Spleen (tissue), 13 donors: ENCODE measurements at places on chromosomes 1 and 21. TPM values are rescaled to one million over a fixed set of nuclear protein-coding genes. Genes with fewer than 3 reads are reported as not detected.

GRCh38 chr1:201218409-201218808, 27.8 kb downstream of the IGFN1 start:
- H3K4me3 ChIP-seq: no peak overlapping the region
- no peak overlapping the region for H3K27ac ChIP-seq
- H3K4me1 ChIP-seq: no peaks in the 10 kb centered on the region

- peaks cover 18% of the 10 kb centered on the region for H3K4me1 ChIP-seq
- H3K27me3 ChIP-seq: peaks cover 15% of the 10 kb centered on the region
- peak; percentile 78 for DNase-seq
- no peak overlapping the region for H3K27ac ChIP-seq
Observed at GRCh38 chr1:119327450-119328155, 41.0 kb upstream of the HAO2 start.

DNA sequence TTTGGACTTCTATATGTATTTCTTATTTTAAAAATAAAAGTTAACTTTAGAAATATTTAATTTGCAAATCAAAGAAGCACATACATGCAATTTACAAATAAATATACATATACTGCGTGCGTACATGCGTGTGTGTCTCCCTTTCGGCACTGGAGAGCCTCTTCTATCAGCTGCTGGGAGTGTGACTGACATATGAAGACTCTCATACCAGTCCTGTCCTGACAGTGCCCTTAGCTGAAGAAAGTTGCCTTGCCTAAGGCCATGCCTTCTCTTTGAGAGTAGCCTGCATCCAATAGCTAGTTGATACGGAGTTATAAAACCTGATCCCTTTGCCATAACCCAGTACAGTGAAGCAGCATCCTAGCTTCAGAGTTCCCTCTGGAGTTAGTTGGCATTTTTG, 282.4 kb upstream of the NEGR1 start:
- no peak for DNase-seq
- no peaks in the 10 kb centered on the region for H3K36me3 ChIP-seq
- no peak overlapping the region for H3K27ac ChIP-seq
- H3K27me3 ChIP-seq: no peaks in the 10 kb centered on the region

GRCh38 chr21:44253832-44254710, 7.6 kb downstream of the DNMT3L start:
- H3K27ac ChIP-seq: no peak overlapping the region
- H3K27me3 ChIP-seq: no peaks in the 10 kb centered on the region
- H3K36me3 ChIP-seq: no peaks in the 10 kb centered on the region

GRCh38 chr21:25788677-25789076, 53.9 kb downstream of the GABPA start:
- no peak for DNase-seq
- peaks cover 7% of the 10 kb centered on the region for H3K4me1 ChIP-seq
- H3K27me3 ChIP-seq: no peaks in the 10 kb centered on the region
- H3K27ac ChIP-seq: no peak overlapping the region
- no peaks in the 10 kb centered on the region for H3K36me3 ChIP-seq

DNA sequence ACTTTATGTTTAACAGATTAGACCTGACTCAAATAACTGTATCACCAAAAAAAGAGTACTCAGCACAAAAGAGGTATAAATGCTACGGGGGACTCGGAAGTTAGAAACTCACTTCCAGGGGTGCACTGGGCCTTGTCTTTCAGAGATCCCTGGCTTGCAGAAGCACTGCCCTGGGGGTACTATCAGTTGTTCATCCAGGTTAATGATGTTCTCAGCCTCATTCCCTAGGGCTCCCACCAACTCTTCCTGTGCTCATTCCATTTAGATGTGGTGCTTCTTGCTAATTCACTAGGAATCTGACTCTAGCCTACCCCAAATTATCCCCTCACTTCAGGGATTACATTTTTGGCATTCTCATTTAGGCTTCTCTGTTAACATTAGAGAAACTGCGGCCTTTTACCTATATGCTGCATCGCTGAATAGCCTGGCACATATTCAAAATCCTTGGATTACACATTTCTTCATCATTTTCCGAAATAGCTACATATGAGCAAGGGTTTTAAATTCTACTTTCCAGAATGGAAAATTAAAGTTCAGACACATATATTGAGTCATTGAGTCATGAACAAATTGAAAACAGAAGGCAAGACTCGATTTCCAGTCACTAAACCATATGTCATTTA, 338.5 kb downstream of the KCTD3 start:
- no peaks in the 10 kb centered on the region for H3K4me1 ChIP-seq
- H3K27ac ChIP-seq: no peak overlapping the region
- H3K36me3 ChIP-seq: no peaks in the 10 kb centered on the region
- no peaks in the 10 kb centered on the region for H3K27me3 ChIP-seq

GRCh38 chr1:15322648-15323350, 75.8 kb downstream of the FHAD1 start:
- H3K27ac ChIP-seq: no peak overlapping the region
- H3K27me3 ChIP-seq: no peaks in the 10 kb centered on the region
- H3K4me1 ChIP-seq: peaks cover 2% of the 10 kb centered on the region

GRCh38 chr21:43786807-43787440, 2.5 kb upstream of the RRP1 start:
- no peak overlapping the region for H3K4me3 ChIP-seq
- no peaks in the 10 kb centered on the region for H3K27me3 ChIP-seq
- peak; percentile 73 for DNase-seq
- H3K4me1 ChIP-seq: peaks cover 21% of the 10 kb centered on the region

- no peak overlapping the region for H3K4me3 ChIP-seq
- peaks cover 20% of the 10 kb centered on the region for H3K4me1 ChIP-seq
- peaks cover 14% of the 10 kb centered on the region for H3K27me3 ChIP-seq
- H3K27ac ChIP-seq: no peak overlapping the region
- no peaks in the 10 kb centered on the region for H3K36me3 ChIP-seq
- DNase-seq: no peak
Observed at GRCh38 chr1:201119206-201120197, 7.3 kb upstream of the CACNA1S start.

GRCh38 chr1:94694226-94694915, 125.8 kb upstream of the SLC44A3 start:
- H3K4me1 ChIP-seq: no peaks in the 10 kb centered on the region
- H3K27me3 ChIP-seq: no peaks in the 10 kb centered on the region
- no peaks in the 10 kb centered on the region for H3K36me3 ChIP-seq
- no peak for DNase-seq

- H3K27ac ChIP-seq: peak overlapping the region; percentile 30
- no peak for DNase-seq
- H3K4me3 ChIP-seq: no peak overlapping the region
- H3K27me3 ChIP-seq: no peaks in the 10 kb centered on the region
- H3K36me3 ChIP-seq: no peaks in the 10 kb centered on the region
Observed at GRCh38 chr1:232597721-232598120, 32.2 kb downstream of the SIPA1L2 start.

GRCh38 chr1:94055459-94056122, 65.4 kb downstream of the ABCA4 start:
- no peaks in the 10 kb centered on the region for H3K36me3 ChIP-seq
- H3K27ac ChIP-seq: no peak overlapping the region
- H3K27me3 ChIP-seq: no peaks in the 10 kb centered on the region

- no peak overlapping the region for H3K4me3 ChIP-seq
- no peak overlapping the region for H3K27ac ChIP-seq
- no peaks in the 10 kb centered on the region for H3K27me3 ChIP-seq
- H3K36me3 ChIP-seq: no peaks in the 10 kb centered on the region
- no peaks in the 10 kb centered on the region for H3K4me1 ChIP-seq
- no peak for DNase-seq
Observed at GRCh38 chr1:227270554-227270953, 47.7 kb downstream of the CDC42BPA start.

GRCh38 chr1:20732588-20733359, at the start of gene SH2D5:
SH2D5 (minus strand) TSS chr1:20732703; CDS start chr1:20728044, 4,659 bp downstream.
- no peak within 1 kb of the TSS for H3K27ac ChIP-seq
- peaks cover 9% of the 10 kb centered on the region for H3K36me3 ChIP-seq
- peaks cover 57% of the 10 kb centered on the region for H3K27me3 ChIP-seq

GRCh38 chr1:1943834-1944570, 24.9 kb upstream of the TMEM52 start:
- no peaks in the 10 kb centered on the region for H3K36me3 ChIP-seq
- H3K27me3 ChIP-seq: no peaks in the 10 kb centered on the region
- H3K4me3 ChIP-seq: peak overlapping the region; percentile 19

- H3K36me3 ChIP-seq: peaks cover 3% of the 10 kb centered on the region
- no peaks in the 10 kb centered on the region for H3K4me1 ChIP-seq
- no peaks in the 10 kb centered on the region for H3K27me3 ChIP-seq
Observed at GRCh38 chr21:15809818-15810217, 80.0 kb downstream of the USP25 start.

DNA sequence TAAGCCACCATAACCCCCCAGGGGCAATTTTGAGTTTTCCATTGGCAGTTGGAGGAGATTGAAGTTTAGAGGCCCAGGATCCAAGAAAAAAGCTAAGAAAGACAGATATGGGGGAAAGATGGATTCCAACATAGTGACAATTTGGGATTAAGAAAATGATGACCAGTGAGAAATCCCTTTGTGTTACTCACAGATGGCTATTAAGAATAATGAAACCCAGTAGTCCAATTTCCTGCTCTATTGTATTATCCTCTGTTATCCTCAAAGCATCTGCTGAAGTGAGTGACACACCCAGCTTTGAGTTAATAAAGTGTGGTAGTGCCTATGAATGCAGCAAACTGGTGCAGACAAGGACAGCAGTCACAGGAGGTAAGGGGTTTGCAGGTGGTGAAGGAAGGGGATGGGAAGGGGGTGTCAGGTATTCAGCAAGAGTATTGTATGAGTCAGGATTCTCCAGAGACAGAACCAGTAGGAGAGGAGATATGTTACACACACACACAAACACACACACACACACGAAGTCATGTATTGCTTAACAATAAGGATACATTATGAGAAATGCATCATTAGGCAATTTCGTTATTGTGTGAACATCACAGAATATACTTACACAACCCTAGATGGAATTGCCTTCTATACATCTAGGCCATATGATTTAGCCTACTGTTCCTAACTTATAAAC, 112.4 kb upstream of the VANGL1 start:
- H3K4me1 ChIP-seq: no peaks in the 10 kb centered on the region
- no peak overlapping the region for H3K4me3 ChIP-seq
- no peaks in the 10 kb centered on the region for H3K36me3 ChIP-seq
- no peak overlapping the region for H3K27ac ChIP-seq

GRCh38 chr1:60463146-60463545, 389.6 kb upstream of the C1orf87 start:
- no peak overlapping the region for H3K27ac ChIP-seq
- H3K4me1 ChIP-seq: no peaks in the 10 kb centered on the region
- no peaks in the 10 kb centered on the region for H3K27me3 ChIP-seq
- no peak overlapping the region for H3K4me3 ChIP-seq
- no peak for DNase-seq
- H3K36me3 ChIP-seq: no peaks in the 10 kb centered on the region

GRCh38 chr21:43190544-43190943, 21.7 kb downstream of the CRYAA start:
- H3K4me1 ChIP-seq: peaks cover 3% of the 10 kb centered on the region
- peak; percentile 23 for DNase-seq
- no peak overlapping the region for H3K4me3 ChIP-seq
- no peak overlapping the region for H3K27ac ChIP-seq
- H3K36me3 ChIP-seq: no peaks in the 10 kb centered on the region
- no peaks in the 10 kb centered on the region for H3K27me3 ChIP-seq

DNA sequence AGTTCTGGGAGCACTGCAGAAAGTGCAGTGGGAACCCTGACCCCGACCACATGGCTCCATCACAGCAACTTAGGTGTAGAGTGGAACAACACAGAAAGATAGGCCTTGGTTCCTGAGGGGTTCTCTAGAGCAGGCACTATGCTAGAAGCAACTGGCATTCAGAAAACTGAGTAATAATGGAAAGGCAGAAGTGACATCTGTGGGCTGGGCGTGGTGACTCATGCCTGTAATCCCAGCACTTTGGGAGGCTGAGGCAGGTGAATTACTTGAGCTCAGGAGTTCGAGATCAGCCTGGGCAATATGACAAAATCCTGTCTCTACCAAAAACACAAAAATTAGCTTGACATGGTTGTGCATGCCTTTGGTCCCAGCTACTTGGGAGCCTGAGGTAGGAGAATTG, 5.3 kb downstream of the MRPS15 start:
- H3K4me1 ChIP-seq: peaks cover 11% of the 10 kb centered on the region
- H3K27me3 ChIP-seq: no peaks in the 10 kb centered on the region
- H3K36me3 ChIP-seq: peaks cover 60% of the 10 kb centered on the region
- peak overlapping the region; percentile 81 for H3K27ac ChIP-seq
- H3K4me3 ChIP-seq: no peak overlapping the region

DNA sequence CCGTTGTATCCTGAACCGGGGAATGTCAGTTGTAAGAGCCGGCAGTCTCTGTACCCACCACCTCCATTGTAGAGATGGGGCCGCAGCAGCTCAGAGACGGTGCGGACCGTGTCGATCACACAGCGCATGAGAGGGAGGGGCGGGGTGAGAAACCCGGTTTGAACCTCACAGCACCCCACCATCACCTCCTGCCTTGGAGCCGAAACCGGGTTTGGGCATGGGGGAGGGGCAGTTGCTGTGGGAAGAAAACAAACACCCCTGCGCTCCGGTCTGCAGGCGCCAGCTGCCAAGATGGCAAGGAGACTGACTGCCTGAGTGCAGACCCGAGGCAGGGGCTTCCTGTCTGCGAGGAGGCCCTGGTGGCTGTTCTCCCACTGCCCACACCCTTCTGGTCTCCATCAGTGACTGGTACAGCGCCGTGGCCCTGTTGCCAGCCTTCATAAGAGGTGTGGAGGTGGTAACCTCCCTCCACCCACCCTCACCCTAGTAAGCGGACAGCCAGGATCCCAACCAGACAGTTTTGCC, 69.2 kb upstream of the SSBP3 start:
- no peak overlapping the region for H3K27ac ChIP-seq
- H3K4me3 ChIP-seq: peak overlapping the region; percentile 36
- peaks cover 6% of the 10 kb centered on the region for H3K27me3 ChIP-seq
- H3K4me1 ChIP-seq: peaks cover 16% of the 10 kb centered on the region

- H3K27ac ChIP-seq: no peak overlapping the region
- DNase-seq: no peak
- H3K4me1 ChIP-seq: no peaks in the 10 kb centered on the region
- H3K4me3 ChIP-seq: no peak overlapping the region
Observed at GRCh38 chr1:197692965-197693364, 82.3 kb downstream of the DENND1B start.

GRCh38 chr1:162822391-162823200, 32.1 kb downstream of the HSD17B7 start:
- H3K27me3 ChIP-seq: peaks cover 13% of the 10 kb centered on the region
- DNase-seq: no peak
- peaks cover 7% of the 10 kb centered on the region for H3K4me1 ChIP-seq
- H3K4me3 ChIP-seq: peak overlapping the region; percentile 10

PLA2G2F gene
- not detected for total RNA-seq

CDK11B gene
- total RNA-seq: 30.4 TPM

CELA2A gene
- total RNA-seq: not detected

LCE3A gene
- not detected for total RNA-seq

TUFT1 gene
- total RNA-seq: 1.5 TPM

CASQ2 gene
- total RNA-seq: 0.33 TPM

USH2A gene
- not detected for total RNA-seq

OR2T11 gene
- total RNA-seq: 0.25 TPM

GBP4 gene
- total RNA-seq: 36.9 TPM

GJA8 gene
- not detected for total RNA-seq

SLAMF9 gene
- not detected for total RNA-seq

TGFB2 gene
- 4.0 TPM for total RNA-seq

FLG gene
- not detected for total RNA-seq

ADAMTS1 gene
- total RNA-seq: 71.6 TPM

CRYBG2 gene
- not detected for total RNA-seq

CD34 gene
- total RNA-seq: 12.6 TPM
